GM12865 (cell line): ENCODE measurements at places on chromosomes 2 and 18.

DNA sequence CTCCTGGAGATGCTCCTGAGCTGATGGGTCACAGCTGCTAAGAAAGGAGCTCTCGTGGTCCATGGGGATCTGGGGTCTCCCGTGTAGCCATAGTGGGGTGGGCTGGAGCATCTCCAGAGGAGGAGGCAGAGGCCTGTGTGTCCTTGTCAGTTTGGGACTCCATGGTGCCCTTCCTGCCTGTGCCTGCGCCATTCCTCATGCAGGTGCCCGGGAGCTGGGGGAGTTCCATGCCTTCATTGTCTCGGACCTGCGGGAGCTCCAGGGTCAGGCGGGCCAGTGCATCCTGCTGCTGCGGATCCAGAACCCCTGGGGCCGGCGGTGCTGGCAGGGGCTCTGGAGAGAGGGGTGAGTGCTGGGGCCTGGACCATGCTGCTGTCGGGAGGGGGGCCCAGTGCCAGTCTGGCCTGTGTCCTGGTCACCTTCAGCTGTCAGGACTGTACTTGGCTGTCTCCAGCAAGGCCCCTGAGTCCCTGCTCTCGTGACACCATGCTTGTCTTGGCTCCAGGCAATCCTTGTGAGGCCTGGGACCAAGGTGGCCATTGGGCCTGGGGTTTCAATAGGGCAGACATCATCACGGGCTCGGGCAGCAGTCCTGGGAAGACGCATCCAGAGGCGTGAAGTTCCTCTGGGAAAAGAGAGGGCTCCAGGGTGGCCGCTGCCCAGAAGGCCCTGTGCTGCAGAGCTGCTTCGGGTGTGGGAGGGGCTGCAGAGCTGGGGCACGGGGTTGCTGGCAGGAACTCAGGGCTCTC is 7.3 kb downstream of the CAPN10 start:
- DNase-seq, result no peak

GRCh38 chr2:230439590-230439989 is 23.6 kb downstream of the SP100 start:
- DNase-seq, result peak; percentile 31

- no peak for DNase-seq
Observed at GRCh38 chr2:16561251-16561650, 104.4 kb downstream of the CYRIA start.

- DNase-seq, result no peak
Observed at GRCh38 chr2:235098736-235099494, 147.1 kb downstream of the SH3BP4 start.

GRCh38 chr2:217902379-217903141 is 100.2 kb downstream of the TNS1 start:
- no peak for DNase-seq

DNA sequence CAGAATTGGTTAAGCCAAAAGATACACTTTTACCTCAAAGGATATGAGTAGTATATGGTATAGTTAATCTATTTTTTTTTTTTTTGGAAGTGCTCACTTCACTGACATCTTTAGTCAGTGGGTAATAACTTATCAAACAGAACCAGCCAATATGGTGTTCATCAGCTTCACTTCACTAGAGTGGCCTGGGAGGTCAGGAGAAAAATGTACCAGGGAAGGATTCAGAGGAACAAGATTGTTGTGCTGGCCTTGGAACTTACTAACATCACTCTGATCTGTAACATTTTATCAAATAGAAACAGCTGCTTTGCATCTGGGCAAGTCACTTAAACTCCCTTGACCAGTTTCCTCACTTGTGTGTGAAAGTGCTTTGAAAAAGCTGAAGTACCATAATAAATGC is 962.7 kb downstream of the BCL11A start:
- no peak for DNase-seq

GRCh38 chr2:174121175-174121574 is 127.2 kb downstream of the OLA1 start:
- DNase-seq, result no peak

DNA sequence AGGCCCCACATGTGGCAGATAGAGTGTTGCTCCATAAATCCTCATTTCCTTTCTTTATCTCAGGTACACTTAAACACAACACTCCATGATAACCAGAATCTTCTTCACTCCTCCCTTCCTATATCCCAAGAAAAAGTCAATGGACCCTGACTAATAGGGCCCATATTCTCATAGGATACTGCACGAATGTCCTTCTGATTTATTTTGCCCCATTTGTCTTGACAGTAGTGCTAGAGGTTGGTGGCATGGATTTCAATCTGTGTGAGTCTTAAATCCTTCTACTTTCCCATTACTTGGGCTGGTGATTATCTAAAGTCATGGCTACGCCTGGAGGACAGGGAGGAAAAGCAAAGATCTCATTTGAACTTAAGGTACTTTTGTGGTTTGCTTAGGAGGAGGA is 156.0 kb downstream of the ACOXL start:
- DNase-seq, result no peak

DNA sequence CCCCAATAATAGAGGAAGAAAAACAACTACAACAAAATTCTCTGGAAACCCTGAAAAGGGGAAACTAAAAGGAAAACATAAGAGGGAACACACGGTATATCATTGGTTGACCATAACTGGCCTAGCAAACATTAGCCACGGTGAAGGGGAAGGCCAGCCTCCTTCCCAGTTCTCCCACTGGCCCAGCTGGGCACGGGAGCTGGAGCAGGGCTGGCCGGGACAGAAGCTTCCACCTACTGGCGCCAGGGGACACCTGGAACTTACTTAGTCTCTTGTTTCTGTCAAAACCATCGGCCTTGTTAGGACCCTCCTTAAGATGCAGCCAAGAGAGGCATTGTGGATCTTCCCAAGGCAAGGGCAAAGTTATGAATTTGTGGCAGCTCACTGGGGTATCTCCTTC is 56.1 kb upstream of the DLGAP1 start:
- DNase-seq, result no peak

GRCh38 chr2:157056200-157056676 is 201.3 kb upstream of the GALNT5 start:
- DNase-seq, result no peak

- DNase-seq, result peak; percentile 43
Observed at GRCh38 chr2:102000813-102001766, 9.3 kb downstream of the IL1R2 start.

DNA sequence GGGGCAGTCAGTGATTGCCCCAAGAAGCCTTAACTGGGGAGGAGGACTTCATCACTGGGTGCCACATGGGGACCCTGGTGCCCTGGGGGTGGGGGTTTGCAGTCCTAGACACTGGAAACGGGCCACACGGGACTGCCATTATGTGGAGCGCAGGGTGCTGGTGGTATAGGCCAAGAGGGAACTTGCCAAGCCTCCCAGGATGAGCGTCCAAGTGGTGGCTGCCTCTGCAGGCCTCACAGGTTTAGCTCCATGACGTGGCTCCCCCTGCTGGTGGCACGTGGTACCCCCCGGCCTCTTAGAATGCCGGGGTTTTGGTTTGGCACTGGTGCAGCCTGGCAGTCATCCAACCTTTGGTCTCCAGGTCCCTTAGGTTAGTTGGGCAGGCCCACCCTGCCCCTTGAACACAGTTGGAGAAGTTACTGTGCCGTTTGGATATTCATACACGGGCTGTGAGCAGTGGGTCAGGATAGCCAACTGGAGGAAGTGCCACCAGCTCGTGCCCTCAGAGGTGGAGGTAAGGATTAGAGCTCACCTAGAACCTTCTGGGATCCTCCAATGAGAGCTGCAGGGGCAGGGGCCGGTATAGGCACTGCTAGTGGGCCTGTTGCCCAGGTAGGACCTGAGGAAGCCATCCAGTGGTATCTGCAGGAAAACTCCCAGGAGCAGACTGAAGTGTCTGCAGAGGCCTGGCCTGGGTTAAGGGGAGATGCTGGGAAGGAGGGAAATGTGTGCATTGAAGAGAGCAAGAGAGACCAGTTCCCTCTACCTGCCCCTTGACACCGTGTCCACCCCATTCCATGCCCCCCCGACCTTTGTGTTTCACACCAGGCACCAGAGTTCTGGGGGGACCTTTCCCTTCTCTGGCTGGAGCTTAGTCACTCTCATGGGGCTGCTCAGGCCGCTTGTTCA is 5.7 kb downstream of the PTMA start:
- DNase-seq, result peak; percentile 93

- DNase-seq, result no peak
Observed at GRCh38 chr2:41377837-41378236, 670.0 kb upstream of the PKDCC start.

DNA sequence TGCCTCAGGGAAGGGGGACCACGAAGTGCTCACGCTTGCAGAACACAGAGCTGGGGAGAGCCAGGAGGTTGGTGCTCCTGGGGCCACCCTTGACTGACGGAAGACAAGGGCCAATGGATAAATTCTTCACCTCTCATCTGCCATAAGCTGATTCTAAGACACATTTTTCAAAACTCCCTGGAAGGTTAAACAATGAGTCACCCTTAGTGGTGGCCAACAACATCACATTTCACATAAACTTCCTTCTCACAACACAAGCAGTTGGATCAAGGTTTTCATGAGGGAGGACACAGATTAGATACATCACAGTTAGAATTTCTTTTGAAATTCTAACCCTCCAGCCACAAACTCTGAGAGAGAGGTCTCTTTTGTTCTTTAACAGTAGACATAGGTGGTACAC is 713.6 kb upstream of the POU3F3 start:
- no peak for DNase-seq

DNA sequence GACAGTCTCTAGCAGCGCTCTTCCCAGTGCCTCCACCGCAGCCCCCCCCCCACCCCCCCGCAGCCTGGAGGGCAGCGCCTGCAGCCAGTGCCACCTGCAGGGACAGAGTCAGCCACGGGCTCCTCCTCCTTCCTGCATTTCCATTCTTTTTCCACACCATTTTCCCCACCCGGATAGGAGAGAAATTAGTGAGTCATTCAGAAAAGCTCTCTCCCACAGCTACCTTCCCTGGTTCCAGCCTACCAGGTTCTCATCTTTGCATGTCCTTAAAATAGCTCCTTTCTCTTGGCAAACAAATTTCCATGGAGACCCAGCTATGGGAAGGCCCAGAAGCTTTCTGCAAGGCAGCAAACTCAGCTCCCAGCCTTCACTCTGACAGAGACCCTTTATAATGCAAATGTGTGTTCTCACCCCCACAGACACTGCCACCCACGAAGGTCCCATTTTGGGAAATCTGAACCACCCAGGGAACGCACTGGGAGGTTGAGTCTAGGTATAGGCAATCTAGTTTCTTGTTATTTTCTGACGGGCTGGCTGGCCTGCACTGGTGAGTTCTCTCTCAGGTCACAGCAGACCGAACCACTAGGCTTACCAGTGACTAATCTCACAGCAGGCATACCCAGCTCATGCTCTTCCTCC is 41.8 kb upstream of the ATG16L1 start:
- DNase-seq, result no peak

GRCh38 chr2:78757191-78757590 is 268.3 kb upstream of the REG3G start:
- no peak for DNase-seq

DNA sequence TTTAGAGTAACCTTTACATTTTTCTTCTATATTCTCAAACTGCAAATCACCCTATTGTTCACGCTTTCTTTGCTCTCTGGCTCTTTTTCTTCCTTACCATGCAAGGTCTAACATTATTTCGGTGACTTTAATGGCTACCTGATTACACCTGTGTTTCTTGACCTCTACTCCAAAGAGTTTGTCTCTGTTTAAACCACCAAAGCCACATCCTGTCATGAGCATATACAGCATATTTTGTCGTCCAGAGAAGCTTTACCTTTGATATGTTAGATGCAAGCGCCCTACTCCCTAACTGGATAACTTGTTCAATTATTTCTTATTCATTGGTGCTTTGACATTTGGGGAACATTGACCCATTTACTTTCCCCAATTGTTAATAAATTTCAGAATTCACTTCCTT is 565.1 kb upstream of the GCFC2 start:
- DNase-seq, result no peak

DNA sequence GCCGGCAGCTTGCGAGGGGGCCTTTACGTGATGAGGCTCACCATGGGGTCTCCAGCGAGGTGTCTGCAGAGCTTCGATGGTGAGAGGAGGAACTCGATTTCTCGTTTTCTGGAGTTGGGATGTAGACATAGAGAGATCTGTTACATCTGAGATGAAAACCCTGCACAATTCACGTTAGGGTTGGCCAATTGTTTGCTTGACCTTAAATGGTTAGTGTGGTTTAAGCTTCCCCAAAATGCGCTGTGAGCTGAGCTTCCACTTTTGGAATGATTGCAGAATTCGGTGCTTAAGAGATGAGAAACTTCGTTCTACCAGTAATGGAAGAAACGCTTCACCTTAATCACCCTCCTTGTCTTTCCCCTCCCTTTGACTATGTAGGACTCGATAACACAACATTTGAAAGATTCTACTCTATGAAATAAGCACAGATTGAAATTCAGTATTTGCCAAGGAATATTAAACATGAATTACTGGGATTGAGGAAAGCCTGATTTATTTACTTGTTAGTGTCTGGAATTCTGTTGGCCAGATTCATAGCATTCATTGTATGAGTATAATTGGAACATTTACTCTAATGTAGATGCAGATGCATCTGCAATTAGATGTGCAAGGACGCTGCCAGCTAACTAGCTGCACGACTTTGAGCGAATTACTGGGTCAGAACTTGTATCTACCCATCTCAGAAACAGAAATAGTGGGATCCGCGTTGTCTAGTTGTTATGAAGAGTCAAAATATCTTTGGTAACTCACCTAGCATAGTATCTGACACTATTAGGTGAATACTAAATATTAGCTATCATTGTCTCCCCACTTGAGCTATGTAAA is 1.6 kb upstream of the KLF7 start:
- peak; percentile 59 for DNase-seq

- DNase-seq, result no peak
Observed at GRCh38 chr2:30149976-30150375, 3.2 kb downstream of the YPEL5 start.

- DNase-seq, result no peak
Observed at GRCh38 chr2:132671151-132671835, 1.3 kb upstream of the LYPD1 start.

GRCh38 chr2:9333591-9334171 is 89.6 kb downstream of the ITGB1BP1 start:
- peak; percentile 39 for DNase-seq

GRCh38 chr2:166179201-166179600 is 51.4 kb upstream of the SCN1A start:
- no peak for DNase-seq

DNA sequence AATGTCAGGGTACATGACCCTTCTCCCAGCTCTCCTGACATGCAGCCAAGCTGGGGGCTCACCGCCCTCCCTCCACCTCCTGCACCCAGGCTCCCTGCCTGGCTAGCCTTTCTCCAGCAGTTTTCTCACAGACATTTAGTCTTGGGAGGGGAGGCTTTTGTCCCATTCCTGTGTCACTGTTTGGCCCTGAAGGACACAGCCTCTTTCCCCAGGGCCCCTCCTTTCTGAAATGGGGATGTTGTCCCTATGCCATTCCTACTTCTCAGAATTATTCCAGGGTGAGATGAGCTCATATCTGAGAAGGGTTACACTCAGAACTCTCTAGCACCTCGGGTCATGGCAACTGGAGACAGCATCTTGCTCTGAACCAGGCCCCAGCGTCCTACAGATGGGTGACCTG is 47.3 kb upstream of the MRPL33 start:
- DNase-seq, result no peak
